BJ (cell line): ENCODE measurements at places on chromosomes 4 and X.

DNA sequence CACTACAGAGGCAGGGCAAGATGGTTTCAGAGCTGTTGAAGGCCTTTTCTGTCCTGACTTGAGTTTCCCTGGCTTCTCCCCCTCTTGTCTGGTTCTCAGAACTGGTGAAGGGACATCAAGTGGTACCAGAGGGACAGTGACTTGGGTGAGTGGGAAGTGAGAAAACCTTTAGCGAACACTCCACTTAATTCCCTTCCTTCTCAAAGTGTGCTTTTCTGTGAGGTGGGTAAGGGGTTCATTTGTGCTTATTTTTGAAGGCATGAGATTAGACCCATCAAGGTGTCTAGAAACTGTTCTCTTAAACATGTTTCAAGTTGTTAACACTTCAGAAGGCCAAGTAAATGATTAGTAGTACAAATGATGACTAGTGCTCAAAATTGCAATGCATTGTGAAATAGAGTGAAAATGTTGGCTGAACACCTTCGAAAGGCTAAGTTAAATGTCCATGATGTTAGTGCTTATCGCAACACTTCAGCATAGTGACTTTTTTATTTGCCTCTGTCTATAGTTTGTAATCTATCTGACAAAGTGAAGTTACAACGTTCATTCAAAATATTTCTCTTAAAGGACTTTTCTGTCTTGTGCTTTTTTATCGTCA is 2.8 kb downstream of the AREG start:
- DNase-seq = no peak

GRCh38 chr4:80309294-80310004 is 26.1 kb upstream of the CFAP299 start:
- DNase-seq = peak; percentile 54

DNA sequence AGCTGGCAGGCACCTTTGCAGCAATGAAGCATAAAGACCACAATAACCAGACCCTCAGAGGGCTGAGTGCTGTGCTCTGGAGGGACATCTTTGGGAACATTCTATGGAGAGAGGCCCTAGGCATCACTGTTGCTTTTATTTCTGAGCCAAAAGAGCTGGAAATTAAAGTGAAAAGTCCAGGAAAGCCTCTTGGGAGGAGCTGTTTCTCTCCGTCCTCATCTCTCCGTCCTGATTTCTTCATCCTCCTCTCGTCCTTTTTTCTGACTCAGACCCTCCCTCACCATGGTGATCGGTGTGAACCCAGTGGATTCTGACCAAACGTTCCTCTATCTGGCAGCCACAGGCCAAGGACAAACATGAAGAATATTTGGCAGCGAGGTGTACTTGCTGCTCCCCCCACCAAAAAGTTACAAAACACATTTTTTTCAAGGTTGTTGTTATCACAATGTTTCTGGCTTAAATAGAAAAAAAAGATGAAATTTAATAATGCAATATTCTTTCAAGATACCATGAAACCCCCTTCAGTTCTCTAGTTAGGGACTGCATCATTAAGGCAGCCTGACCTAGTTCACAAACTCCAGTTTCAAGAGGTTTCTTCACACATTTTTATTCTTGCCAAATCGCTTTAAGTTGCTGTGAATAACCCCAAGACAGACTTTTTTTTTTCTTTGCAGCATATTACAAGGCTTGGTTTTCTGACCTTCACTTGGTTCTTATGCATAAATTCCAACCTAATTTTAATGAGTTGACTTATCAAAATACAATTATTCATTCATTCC is 80.2 kb downstream of the SCD5 start:
- no peak for DNase-seq

DNA sequence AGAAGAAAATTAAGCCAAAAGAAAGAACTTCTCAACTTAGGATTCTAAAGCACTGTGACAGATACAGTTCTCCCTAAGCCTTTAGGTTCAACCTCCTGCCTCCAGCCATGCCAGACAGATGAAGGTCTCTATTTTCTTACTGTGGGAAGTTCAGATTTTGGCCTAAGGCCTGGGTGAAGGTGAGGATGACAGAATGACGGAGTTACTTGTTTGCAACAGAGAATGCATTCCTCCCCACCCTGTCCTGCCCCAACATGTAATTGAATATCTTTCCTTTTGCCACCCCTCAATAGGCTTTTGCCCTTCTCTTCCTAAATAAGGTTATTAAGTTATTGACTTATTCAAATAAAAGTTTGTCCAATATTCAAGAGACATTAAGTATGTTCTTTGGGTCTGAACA is 25.6 kb downstream of the SLC16A2 start:
- DNase-seq = no peak

GRCh38 chrX:107825698-107826237 is at the start of gene MID2:
Gene MID2 (plus strand): TSS chrX:107825866. CDS start chrX:107826427, 561 bp downstream.
- no peak for DNase-seq

DNA sequence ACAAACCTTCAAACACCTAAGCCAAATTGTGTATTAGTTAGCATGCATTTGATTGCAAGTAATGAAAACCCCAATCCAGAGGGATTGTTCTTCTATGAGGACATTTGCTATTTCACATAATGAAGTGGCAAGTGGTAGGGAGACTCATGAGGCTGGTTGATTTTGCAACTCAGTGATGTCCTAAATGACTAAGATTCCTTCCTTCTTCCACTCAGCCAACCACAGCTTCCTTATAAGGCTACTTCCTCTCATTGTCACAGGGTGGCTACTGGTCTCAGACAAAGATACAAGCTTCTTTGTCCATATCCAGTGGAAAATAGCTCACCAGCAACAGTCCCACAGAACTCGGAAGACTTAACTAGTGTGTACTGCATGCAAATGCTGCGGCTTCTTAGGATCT is 5.3 kb upstream of the OTC start:
- no peak for DNase-seq

DNA sequence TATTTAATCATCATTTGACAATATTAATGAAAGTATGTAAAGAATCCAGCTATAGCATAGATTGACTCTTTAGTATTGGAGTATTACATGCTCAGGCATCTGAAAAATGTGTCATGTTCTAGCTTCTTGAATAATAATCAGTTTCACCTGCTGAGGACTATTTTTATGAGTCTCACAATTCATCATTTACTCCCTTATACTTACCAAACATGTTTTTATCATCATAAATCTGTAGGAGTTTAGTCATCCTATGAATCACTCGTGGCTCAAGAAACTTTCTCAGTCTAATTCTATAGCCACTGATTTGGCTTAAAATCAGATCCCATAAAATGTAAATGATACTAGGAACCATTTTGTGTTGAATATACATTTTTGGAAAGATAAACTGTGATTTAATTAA is 1616.1 kb downstream of the C4orf33 start:
- no peak for DNase-seq

GRCh38 chrX:95040104-95040503 is 1366.1 kb downstream of the FAM133A start:
- DNase-seq = no peak

- no peak for DNase-seq
Measured at GRCh38 chr4:99991741-99992140, 41.7 kb upstream of the H2AZ1 start.

DNA sequence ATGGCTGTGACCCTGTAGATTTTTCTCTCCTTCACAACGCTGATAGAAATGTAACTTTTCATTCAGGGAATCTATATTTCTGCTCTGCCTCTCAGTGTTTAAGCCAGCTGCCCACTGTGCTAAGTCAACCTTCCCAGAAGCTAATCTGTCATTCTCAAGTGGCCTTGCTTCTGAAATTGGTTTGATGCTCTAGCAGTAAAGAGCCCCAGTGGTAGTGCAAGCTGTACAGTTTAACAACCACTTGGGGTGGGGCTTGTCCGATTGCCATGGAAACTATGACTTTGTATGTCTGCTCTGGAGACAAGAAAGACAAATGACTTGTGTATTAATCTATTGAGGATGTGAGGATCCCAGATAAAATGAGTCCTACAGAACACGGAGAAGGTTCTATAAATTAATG is 620.9 kb upstream of the GALNT7 start:
- no peak for DNase-seq

- DNase-seq = no peak
Measured at GRCh38 chr4:132114885-132115284, 1034.2 kb upstream of the PCDH10 start.

GRCh38 chrX:82677286-82677685 is 830.8 kb upstream of the POU3F4 start:
- no peak for DNase-seq

DNA sequence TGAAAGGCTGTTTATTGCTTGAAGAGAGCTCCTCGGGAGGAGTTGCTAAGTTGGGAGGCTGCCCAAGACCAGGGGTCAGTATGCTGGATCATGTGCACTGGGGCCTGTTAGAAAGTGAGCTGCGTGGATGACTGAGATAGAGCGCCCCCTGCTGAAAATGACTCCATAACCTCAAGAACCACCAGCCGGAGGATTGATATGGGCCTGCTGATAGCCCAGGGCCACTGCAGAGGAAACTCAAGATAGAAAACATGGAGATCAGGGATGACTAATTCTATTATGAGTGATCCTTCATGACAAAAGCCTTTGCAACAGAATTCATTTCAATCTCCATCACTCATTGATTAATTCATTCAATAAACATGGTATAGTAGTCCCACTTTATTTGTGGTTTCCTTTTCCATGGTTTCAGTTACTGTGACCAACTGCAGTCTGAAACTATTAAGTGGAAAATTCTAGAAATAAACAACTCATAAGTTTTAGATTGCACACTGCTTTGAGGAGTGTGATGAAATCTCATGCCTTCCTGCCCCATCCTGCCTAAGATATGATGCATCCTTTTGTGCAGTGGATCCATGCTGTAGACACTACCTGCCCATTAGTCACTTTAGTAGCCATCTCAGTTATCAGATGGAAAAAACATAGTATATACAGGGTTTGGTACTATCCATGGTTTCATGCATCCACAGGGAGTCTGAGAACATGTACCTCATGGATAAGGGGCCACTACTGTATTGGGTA is 126.7 kb upstream of the MBNL3 start:
- no peak for DNase-seq

DNA sequence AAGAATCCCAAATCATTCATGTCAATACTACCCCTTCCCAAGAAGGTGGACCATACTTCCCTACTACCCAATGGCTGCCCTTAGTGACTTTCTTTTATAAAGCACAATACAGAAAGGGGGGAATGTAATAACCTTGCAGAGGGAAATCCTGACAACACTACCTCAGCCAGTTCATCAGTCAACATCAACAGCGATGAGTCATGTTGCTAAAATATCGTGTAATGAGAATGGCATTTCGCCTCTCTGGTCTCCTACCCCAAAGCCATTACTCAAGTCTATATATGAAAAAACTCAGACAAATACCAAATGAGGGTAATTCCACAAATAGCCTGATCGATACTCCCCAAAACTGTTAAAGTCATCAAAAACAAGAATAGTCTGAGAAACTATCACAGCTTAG is 3.3 kb upstream of the MAGEA8 start:
- DNase-seq = no peak

GRCh38 chr4:48798117-48798516 is 18.0 kb upstream of the FRYL start:
- no peak for DNase-seq

GRCh38 chrX:16436348-16437188 is 213.4 kb upstream of the S100G start:
- no peak for DNase-seq

DNA sequence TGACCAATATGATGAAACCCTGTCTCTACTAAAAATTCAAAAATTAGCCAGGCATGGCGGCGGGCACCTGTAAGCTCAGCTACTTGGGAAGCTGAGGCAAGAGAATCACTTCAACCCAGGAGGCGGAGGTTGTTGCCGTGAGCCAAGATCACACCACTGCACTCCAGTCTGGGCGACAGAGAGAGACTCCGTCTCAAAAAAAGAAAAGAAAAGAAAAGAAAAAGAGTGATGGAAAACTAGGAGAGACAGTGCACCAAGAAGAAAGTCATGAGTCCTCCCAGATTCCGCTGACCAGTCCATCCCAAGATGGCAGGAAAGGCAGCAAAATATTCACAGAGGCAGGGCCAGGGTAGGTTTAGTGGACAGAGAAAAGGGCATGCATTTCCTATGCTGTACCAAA is 226.9 kb downstream of the ASMT start:
- no peak for DNase-seq

DNA sequence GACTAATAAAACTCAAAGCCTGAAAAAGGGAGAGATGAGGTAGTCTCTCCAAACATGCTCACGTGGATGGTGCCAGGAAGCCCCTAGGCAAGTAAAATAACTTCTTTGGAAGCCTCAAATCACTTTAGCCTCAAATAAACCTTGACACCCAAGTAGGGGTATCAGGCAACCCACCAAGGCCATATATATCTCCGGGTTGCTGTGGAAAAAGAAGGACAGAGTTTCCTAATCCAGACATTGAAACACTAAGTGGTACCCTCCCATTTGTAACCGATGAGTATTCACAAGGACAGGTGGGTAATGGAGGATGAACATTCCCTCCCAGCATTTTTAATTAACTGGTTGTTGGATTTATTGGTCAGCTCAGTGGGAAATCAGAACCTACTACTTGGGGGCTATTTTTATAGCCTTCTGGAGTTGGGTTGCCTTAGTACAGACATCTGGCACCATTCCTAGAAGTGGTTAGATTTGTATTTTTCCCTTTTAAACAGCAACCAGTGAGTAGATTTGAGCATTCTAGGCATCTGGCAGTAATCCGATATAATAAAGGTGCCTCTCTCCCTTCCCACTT is 87.7 kb downstream of the GPC3 start:
- no peak for DNase-seq

DNA sequence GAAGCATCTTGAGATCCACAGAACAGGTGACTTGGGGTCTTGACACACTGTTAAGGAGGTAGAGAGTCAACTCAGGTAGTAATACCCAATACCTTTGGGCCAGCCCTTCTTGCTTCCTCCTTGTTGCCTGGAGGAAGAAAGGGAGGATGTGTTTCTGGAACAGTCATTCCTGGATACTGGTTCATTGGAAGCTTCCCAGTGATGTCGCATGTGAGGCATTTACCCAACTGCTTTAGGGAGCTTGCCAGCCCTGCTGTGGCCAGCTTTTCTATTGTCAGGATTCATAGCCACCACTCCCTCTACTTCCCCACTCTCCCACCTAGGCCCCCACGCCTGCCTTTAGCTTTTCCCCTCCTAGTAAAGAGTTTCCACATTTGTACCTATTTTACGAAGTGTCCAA is 310.3 kb upstream of the PRPS2 start:
- no peak for DNase-seq

DNA sequence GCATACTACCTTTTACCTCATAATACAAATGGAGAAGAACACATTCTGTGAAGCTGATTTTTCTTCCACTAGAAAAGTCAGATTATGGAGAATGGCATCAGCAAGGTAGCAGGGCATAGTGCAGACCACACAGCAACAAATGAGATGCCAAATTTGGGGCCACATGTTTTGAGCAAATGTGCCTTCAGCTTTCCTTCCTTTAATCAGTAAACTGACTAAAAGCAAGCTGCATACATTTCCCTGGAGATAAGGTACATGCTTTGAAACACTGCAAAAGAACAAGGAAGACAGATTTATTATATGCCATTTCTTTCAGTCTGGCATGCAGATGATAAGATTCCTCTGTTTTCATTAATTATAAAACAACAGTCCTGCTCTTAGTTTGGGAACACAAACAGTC is 67.1 kb upstream of the GUCY1A1 start:
- DNase-seq = no peak

- DNase-seq = no peak
Measured at GRCh38 chrX:118346258-118347094, 570 bp downstream of the WDR44 start.
